ENCODE measurements at places on chromosomes 1 and 21.

DNA sequence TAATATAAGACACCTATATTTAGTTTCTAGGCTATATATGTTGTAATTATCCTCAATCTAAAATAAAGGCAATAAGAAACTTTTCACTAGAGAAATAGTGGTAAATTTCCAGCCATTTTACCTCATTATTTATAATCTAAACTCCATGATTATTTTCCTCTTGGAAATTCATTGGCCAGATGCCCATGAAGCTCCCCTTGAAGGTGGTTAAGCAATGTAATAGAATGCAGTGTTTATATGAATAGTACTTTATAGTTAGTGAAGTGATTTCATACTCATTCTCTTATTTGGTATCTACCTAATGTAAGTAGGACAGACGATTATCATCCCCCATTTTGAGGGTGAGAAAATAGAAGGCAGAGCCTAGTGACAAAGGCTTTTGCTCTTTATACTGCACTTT lies 26.5 kb downstream of the NFYC start:
- DNase-seq: no peak

- no peak for DNase-seq
Observed at GRCh38 chr1:156276966-156277381, 5.7 kb downstream of the SMG5 start.

DNA sequence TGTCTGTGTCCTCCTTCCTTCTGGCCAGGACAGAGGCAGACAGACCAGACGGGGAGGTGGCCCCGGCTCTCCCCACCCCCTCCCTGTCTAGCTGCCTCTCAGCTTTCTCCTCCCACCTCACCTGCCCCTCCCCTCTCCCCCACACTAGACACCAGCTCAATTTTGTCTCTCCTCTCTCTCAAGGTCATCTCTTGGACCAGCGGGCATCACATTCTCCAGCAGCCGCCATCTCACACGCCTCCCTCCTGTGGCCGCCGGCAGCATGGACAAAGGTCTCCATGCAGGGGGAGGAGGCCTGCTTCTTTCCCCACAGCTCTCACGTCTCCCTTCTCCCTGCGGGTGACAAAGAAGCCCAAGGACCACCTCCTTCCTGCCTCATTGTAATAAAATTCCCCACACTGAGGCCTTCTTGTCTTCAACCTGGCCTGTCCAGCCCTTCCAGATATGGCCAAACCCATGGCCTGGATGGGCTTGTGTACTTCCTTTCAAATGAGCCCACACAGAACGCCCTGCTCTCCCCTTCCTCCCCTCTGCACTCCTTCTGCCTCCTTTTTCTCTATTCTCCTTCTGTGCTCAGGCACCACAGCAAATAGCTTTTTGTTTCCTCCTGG lies 14.6 kb downstream of the OPTC start:
- no peak for DNase-seq

DNA sequence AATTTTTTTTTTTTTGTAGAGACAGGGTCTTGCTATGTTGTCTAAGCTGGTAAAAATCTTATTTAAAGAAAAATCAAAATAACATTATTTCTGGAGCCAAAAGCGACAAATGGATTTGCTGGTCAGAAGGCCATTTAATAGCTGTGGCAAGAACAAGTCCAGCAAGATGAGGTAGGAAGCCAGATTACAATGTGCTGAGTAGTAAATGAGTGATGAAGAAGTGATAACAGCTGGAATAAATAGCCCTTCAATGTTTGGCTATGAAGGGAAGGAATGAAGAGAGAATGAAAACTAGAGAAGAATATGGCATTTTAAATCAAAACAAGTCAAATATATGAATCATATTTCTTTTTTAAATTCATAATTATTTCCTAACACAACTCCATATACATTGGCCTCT lies 34.5 kb downstream of the SYDE2 start:
- no peak for DNase-seq

DNA sequence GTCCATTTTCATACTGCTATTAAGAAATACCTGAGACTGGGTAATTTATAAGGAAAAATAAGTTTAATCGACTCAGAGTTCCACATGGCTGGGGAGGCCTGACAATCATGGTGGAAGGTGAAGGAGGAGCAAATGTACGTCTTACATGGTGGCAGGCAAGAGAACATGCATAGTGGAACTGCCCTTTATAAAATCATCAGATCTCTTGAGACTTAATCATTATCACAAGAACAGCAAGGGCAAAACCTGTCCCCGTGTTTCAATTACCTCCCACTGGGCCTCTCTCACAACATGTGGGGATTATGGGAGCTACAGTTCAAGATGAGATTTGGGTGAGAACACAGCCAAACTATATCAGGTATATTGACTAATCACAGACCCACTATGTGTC lies 370.2 kb upstream of the USP24 start:
- no peak for DNase-seq

DNA sequence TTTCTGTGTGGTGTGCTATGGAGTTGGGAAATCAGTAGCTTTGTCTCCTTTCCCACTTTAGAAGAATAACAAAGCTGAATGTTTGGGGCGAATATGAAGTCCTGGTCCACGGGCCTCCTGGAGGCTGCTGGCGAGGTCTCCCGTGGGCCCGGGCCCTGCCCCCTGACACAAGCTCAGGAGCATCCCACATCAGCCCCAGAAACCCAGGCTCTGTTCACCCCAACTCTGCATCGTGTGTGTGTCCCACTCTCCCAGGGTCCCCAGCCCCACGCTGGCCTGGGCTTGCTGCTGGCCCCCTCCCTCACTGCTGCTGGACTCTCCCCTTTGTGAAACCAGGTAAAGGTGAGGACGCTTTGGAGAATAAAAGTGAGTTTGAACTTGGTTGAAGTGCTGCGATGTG lies 8.1 kb downstream of the PRDM16 start:
- DNase-seq: no peak

- DNase-seq: no peak
Observed at GRCh38 chr1:206793620-206794019, 21.3 kb upstream of the IL10 start.

GRCh38 chr21:40291560-40291959 lies 424.3 kb downstream of the PCP4 start:
- DNase-seq: no peak

DNA sequence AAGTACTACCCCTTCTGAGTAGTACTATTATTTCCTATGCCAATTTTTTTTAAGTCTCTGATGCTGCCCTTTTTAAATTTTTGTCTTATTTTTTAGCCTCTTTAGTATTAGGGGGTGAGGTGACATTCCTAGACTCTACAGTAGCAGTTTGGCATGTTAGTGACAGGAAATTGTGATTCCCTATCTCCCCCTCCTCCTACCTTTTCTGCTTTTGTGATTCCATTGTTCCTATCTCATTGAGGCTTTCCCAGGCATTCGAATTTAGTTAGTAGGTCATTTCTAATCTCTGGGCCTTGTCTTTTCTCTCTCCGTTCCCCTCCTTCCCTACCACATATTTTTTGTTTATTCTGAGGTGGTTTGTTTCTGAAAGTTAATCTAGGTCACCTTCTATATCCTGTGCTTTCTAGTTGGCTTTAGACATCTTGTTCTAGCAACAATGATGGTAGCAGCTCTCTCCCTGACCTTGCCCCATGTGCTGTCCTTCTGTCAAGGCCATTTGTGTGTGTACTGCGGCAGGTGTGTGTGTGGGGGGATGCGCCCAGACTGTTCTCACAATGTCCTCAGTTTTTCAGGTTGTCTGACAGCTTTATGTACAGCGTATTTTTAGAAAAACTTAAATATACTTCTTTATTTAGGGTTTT lies 21.5 kb downstream of the SEMA6C start:
- DNase-seq: no peak

- no peak for DNase-seq
Observed at GRCh38 chr1:30522031-30523004, 201.1 kb downstream of the MATN1 start.

DNA sequence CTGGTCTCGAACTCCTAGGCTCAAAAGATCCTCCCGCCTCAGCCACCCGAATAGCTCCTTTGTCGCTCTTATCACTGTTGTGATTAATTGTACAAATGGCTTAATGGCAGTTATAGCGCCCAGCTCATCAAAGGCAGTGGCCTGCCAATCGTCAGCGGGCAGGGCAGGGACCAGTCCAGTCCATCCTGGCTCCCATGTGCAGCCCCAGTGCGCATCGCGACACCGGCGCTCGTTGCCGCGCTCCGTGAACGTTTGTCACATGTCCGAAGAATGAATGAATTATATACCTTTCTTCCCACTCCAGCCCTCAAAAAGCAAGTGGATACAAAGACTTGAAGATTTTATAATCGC lies 18.4 kb downstream of the MTX1 start:
- peak; percentile 82 for DNase-seq

- DNase-seq: no peak
Observed at GRCh38 chr1:8297245-8297644, 20.7 kb upstream of the SLC45A1 start.

GRCh38 chr1:235649368-235650163 lies at the start of gene GNG4:
GNG4 (minus strand) TSS chr1:235649784; CDS start chr1:235583838, 65,946 bp downstream.
- DNase-seq: no peak
